ENCODE measurements at places on chromosomes 6 and 20.

DNA sequence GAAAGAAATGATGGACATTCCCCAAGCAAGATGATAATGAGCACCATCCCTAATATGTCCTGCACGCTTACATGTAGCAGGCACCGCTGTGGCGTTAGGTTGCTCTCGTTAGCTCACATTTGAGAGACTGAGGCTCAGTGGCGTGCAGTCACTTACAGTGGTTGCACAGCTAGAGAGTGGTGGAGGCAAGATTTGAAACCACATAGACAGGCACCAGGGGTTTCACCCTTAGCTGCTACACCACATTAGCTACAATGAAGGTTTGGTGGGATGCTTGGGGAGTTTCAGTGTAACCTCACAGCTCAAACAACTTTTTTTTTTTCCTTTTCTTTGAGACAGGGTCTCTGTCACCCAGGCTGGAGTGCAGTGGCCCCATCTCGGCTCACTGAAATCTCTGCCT lies 3.7 kb downstream of the COX4I2 start:
- DNase-seq, result no peak

- peak; percentile 41 for DNase-seq
Measured at GRCh38 chr6:32854376-32855178, 585 bp downstream of the PSMB9 start.

GRCh38 chr6:132931936-132932514 lies 117.7 kb downstream of the RPS12 start:
- no peak for DNase-seq

- DNase-seq, result no peak
Measured at GRCh38 chr20:40547483-40548091, 141.4 kb downstream of the MAFB start.

- no peak for DNase-seq
Measured at GRCh38 chr6:107534571-107535141, 44.7 kb downstream of the SOBP start.

- DNase-seq, result no peak
Measured at GRCh38 chr6:169171951-169172350, 81.7 kb downstream of the THBS2 start.

DNA sequence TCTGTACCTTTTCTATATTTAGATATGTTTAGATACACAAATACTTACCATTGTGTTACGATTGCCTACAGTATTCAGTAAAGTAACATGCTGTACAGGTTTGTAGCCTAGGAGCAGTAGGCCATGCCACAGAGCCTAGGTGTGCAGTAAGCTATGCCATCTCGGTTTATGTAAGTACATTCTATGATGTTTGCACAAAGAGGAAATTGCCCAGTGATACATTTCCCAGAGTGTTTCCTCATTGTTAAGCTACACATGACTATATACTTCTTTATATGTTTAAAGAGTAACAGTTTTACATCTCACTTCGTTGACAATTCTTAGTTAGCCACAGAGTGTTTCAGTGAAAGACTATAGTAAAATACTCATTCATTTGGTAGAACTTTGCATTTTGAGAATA lies 51.5 kb downstream of the SLC35F1 start:
- no peak for DNase-seq

DNA sequence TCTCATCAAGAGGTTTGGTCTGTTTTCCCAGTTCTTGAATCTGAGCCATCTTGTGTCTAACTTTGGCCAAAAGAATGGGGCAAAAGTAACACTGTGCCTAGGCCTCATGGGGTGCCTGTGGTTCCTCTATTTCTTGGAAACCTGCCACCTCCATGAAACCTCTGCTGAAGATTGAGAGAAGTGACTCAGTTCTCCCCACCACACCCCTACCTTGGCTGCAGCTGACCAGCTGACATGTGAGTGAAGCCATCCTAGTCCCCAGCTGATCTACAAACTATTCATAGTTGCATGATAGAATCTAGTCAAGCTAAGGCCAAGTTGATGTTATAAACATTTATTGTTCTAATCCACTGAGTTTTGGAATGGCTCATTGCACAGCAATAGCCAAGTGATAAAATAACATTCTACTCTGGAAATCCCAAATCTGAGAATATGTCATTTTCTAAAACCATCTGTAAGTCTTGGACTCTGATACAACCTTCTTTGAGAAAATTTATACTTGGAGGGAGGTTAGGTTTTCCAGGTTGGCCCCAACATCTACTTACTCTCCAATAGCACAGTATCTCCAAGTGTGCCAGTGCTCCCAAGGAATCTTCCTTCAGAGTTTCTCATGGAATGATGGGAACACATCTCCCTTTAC lies 107.0 kb upstream of the SMLR1 start:
- no peak for DNase-seq

DNA sequence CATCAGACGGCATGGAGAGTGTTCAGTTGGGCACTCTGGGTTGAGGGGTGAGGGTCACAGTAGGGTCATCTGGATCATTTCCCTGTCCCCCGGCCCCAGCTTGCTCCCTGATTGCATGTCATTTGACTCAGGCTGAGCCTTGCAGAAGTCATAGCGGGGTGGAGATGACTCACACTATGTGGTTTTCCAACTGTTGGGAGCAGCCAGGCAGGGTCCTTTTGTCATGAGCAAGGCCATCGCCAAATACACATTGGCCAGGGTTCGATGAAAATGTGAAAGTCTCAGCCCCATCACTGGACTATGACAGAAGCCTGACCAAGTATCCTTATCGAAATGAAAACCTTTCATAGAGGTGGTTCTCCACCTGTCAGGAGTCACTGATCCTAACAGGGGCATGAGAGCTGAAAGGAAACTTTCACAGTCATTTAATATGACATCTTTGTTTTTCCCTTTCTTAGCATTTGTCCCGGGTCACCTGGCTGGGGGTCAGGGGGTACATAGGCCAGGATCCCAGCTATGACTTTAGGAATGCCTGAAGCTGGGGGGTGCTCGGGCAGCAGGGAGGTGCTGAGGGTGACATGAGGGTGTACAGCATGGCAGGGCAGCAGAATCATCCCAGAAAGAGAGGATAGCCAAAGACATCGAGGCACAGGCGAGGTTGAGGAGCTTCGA lies 70.2 kb upstream of the CD93 start:
- no peak for DNase-seq

DNA sequence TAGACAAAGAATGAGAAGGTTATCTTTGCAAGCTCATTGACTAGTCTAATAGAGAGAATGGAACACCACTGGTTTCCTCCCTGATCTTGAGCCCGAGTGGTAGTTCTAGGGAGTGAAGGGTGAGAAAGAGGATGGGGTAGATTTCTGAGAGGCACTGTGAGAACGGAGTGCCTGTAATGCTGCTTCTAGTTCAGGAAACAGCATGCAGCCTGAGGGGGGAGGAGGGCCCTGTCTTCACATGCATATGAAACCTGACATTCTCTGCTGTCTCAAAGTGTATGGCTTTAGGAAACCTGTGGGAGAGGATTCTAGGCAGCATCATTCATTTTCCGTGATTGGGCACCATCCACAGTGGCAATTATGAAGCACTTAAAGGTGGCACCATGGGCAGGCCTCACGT lies 259.4 kb upstream of the MAN1A1 start:
- no peak for DNase-seq

GRCh38 chr20:18166950-18167349 lies 29.3 kb downstream of the KAT14 start:
- no peak for DNase-seq

GRCh38 chr6:53956068-53956711 lies 155.1 kb upstream of the MLIP start:
- no peak for DNase-seq

GRCh38 chr6:17115251-17116116 lies 13.6 kb downstream of the STMND1 start:
- no peak for DNase-seq

GRCh38 chr6:36499918-36500317 lies 47.4 kb downstream of the STK38 start:
- DNase-seq, result no peak

- no peak for DNase-seq
Measured at GRCh38 chr6:27500177-27500576, 27.3 kb upstream of the ZNF184 start.

- DNase-seq, result no peak
Measured at GRCh38 chr6:6090861-6091607, 84.3 kb upstream of the NRN1 start.

GRCh38 chr20:63124092-63124781 lies 91.7 kb downstream of the YTHDF1 start:
- DNase-seq, result no peak

GRCh38 chr6:157064502-157064901 lies 258.8 kb downstream of the TMEM242 start:
- DNase-seq, result no peak

DNA sequence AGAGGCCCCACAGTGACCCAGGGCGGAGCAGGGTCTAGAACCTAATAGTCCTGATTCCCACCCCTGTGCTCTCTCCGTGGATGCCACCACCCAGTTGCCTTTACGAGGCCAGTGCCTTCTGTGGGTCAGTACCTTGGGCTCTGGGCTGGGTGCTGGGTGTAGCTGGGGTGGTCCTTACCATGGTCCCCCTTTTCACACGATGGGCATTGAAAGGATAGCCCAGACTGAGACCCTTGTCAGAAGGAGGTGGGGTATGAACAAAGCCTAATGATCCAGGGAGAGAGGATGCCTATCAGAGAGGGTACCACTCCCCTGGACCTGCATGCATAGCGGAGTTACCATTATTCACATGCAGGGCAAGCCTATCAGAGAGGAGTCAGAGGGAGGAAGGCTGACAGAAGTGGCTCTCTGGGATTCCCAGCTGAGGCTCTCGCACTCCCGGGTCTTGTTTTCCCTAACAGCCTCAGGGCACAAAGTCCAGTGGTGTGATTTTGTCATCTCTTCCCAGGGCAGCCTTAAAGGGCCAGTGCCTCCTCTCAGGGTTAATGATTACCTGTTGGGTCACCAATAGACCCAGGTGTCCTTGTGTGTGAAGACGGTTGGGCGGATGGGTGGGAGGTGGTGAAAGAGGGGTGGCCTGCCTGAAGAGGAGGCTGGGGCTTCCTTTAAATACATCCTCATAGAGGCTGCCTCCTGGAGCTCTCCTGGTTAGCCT lies 36.2 kb downstream of the VEGFA start:
- no peak for DNase-seq

DNA sequence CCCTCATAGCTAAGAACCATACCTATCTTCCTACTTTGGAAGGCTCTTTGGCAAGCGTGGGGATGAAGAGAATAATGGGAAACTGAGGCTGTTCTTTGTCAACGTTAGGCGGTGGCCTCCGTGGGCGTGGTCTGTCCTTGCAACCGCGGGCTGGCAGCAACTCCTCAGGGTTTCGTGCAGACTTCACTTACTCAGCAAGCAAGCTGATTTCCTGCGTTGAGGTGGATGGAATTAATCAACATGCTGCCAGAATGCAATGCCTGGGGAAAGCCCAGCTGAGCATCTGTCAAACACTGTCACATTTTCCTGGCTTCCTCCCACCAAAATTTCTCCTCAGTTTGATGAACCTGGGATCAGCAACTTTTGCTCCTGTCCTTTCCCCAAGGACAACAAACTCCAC lies 9.2 kb upstream of the IL17F start:
- DNase-seq, result no peak

DNA sequence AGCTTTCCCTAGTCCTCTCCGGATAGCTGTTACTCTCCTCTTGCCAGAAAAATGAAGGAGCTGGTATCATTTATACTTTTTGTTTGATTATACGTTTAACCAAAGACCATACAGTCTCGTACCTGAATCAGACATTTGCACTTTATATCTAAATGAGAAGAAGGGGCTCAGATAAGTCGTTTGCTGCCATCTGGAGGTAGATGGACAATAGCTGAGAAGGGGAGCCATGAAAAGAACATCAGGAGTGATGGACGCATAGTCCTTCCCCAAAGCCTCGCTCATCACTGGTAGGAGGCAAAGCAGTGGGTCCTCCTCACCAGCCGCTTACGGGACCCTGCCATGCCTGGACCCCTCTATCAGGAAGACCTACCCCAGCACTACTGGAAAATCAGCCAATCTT lies 45.4 kb downstream of the RPF2 start:
- no peak for DNase-seq

GRCh38 chr20:11375335-11375734 lies 542.4 kb upstream of the BTBD3 start:
- no peak for DNase-seq

DNA sequence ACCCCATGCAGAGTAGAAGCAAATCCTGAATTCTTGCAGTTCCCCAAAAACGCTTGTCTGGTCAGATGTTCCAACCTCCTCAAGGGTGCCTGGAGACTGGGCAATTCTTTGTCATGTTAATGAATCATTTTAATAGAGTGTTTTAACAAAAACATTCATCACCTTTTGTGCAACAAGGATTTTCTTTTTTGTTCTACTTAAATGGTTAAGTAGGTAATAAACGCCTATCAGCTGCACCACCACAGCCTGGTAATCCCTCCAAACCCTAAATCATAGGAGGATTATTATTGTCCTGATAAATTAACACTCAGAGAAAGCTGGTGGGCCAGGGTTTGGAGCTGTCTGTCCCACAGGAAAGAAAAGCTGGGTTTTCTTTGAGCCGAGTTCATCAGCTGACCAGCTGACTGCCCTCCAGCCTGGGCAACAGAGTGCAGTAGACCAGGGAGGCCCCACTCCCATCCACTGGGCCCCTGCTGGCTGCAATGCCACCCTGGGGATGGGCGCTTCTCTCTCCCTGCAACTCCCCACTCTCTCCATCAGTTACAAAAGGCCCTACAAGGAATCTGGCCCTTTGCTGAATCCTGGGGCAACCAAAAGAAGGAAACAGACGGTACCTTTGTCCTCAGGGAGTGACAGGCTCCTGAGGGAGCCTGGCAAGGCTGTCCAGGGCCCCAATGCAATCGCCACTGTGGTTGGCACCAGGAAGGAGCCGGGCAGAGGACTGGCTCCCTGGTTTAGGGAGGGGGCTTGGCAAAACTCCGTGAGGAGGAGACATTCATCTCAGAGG lies 23.1 kb upstream of the BMP7 start:
- DNase-seq, result no peak

GRCh38 chr20:37873884-37874283 lies 29.0 kb upstream of the VSTM2L start:
- no peak for DNase-seq

- no peak for DNase-seq
Measured at GRCh38 chr6:12403201-12403826, 113.2 kb downstream of the EDN1 start.

DNA sequence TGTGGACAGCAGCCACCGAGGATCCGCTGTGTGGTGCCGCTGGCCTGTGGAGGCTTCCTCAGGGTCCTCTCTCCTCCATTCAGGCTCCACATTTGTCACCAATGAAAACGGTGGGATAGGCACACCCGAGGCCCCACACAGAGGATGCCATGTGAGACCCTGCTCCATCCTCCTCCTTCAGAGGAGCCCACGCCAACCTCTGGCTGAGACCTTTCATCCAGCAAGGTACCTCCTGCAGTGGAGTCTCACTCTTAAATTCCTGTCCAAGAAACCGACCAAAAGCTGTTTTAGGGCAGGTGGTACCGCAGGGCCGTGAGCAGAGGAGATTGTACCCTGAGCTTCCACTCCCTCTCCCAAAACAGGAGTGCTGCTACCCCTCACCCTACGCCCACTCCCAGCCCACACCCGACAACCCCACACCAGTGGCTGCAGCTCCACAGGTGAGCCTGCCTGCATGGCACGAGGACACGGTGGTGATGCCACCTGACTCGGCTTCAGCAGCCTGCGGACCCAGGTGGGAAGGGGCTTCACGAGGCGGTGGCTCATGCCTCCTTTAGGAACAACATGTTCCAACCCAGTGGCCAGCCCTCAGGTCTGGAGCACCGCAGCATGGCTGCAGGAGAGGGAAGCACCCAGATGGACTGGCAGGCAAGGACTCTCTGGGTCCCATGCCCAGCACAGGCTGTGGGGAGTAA lies 237.6 kb upstream of the AFDN start:
- DNase-seq, result no peak
